Mucosa of descending colon (tissue), 3 donors: ENCODE measurements at places on chromosomes 12 and 14. TPM values are rescaled to one million over a fixed set of nuclear protein-coding genes. Genes with fewer than 3 reads are reported as not detected.
A peak's percentile ranks its signal among the peaks of the same experiment; 100 is the strongest.

- no peak for DNase-seq
These were observed 23.6 kb upstream of the ATF1 start for GRCh38 chr12:50740307-50740706.

- DNase-seq = no peak
These were observed 42.1 kb downstream of the MGST1 start for GRCh38 chr12:16389594-16389993.

- DNase-seq = no peak
These were observed 301.4 kb upstream of the NOS1 start for GRCh38 chr12:117662620-117663395.

- no peak for DNase-seq
These were observed 893.1 kb downstream of the TMEM121 start for GRCh38 chr14:106419376-106419965.

- no peak for DNase-seq
These were observed 28.6 kb downstream of the PYM1 start for GRCh38 chr12:55899082-55899481.

DNA sequence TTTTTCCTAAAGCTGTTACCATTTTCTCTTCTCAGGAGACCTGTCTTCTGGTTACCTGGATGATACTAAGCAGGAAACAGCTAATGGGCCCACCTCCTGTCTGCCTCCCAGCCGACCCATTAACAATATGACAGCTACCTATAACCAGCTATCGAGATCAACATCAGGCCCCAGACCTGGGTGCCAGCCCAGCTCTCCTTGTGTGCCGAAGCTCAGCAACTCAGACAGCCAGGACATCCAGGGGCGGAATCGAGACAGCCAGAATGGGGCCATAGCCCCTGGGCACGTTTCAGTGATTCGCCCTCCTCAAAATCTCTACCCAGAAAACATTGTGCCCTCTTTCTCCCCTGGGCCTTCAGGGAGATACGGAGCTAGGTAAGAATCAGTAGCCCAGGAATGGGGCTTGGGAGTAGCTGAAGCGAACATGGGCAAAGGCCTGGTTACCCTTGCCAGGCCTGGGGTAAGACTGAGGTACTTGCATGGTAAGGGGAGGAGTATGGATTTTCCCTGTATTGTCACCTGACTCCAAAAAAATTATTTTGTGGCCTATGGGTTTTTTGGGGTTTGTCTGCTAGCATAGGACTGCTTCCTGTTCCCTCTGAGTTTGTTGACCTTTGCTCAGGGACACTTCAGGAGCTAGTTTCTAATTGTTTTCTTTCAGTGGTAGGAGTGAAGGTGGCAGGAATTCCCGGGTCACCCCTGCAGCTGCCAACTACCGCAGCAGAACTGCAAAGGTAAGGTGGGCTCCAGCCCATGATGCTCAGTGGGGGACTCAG is 26.6 kb downstream of the TRAFD1 start:
- no peak for DNase-seq

DNA sequence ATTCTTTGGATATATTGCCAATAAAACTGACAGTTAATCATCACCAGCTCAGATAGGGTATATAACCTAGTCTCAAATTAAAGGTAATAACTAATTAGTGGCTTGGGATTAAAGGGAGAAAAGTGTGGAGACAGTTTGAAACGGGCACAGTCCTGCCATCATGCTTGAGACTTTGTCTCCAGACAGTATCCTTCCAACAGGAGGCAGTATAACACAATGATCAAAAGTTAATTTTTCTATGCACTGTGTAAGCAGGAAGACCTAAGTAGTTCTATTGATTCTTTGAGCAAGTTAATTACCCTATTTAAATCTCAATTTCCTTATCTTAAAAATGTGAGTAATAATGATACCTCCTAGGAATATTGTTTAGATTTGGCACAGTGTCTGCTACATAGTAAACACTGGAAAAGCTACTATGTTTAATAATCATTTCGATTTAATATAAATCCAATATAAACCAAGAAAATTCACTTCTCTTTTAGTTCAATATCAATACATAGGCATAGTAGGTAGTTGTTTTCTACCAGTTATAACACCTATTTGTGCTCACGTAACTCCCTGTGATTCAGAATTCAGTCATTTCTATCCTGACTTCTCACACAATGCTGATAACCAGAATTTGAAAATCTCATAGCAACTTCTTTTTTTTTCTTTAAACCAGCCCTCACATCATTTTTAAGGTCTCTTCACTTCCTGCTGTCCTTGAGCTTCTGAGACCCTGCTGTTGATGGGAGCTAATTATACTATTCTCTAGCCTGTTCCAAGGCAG is 53.7 kb downstream of the GALNT4 start:
- DNase-seq = no peak

GRCh38 chr12:112518365-112518735 is 99.6 kb downstream of the PTPN11 start:
- no peak for DNase-seq

DNA sequence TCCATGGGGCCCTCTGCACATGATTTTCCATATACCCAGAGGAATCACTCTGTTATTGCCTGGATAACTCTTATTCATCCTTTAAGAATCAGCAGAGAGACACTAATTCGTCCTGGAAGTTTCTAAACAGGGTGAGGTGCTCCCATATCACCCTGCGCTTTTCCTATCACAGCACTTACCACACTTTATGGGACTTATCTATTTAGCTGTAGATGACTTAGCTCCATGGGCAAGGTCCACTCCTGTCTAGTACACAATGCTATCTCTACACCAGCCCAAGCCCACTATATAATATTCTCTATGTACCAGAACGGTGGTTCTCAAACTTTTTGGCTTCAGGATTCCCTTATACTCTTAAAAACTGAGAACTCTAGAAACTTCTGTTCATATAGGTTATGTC is 111.7 kb downstream of the EFCAB11 start:
- DNase-seq = no peak

GRCh38 chr14:49593016-49593415 is 5.7 kb upstream of the LRR1 start:
- no peak for DNase-seq

- no peak for DNase-seq
These were observed 50.3 kb downstream of the BEGAIN start for GRCh38 chr14:100536721-100537445.

DNA sequence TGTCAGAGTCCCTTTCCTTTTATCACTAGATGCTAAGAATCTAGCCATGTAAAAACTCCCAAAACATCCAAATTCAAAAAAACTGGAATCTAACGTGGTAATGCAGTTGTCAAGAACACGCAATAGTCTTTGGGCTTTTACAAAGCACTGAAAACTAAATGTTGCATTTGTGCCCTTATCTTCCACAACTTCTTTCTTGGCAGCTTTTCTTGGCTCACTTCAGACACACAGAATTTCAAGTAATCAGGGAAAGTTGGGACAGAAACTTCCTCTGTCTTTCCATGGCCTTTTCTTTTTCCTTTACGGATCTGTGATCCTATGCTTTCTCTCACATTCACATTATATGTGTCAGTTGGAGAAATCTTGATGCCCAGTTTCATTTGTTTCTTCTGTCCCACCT is 136.0 kb downstream of the CRADD start:
- no peak for DNase-seq

- DNase-seq = peak; percentile 36
These were observed 198.7 kb upstream of the EEA1 start for GRCh38 chr12:93127582-93128331.

- DNase-seq = no peak
These were observed 14.6 kb downstream of the GALNT8 start for GRCh38 chr12:4734625-4735340.

DNA sequence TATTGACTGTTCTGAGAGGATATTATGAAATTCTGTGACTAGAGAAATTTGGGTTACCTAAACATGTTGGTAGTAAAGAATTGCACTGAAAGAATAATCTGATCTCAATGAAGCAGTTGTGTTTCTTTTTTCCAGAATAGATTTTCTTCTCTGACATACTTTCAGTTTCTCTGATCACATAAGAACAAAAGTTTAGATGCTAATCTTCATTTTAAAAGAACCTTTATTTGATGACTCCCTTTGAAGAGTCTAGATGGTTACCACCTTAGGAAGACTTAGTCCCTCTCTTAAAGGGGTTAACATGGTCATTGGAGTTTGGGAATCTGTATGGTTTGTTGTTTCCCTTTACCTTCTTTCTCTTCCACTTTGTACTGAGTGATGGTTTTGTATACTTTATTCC is 58.6 kb downstream of the MON2 start:
- no peak for DNase-seq

- no peak for DNase-seq
These were observed 85.1 kb upstream of the AMIGO2 start for GRCh38 chr12:47164724-47165439.

GRCh38 chr12:62575036-62575435 is 108.4 kb downstream of the MON2 start:
- DNase-seq = no peak

- DNase-seq = no peak
These were observed 30.7 kb downstream of the FOXN3 start for GRCh38 chr14:89386212-89386886.

GRCh38 chr12:13745111-13745860 is 236.1 kb downstream of the GRIN2B start:
- DNase-seq = peak; percentile 34

DNA sequence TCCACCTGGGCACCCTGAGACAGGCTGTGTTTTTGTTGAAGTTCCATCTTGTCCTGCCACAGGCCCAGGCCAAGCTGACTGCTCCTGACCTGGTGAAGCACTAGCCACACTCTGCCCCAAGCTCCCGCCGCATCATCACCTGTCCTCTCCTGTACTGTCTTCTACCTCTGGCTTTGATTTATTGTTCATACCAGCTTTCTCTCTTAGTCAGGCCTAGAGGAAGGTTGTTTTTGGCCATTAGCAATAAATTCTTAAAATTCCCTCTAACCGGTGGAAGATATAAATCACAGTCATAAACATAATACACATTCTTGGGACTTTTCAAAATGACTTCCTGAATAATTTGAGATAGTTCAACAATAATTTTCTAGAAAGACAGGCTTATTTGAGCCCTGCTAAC is 169.4 kb downstream of the DAD1 start:
- DNase-seq = no peak

- DNase-seq = no peak
These were observed 53.5 kb downstream of the FSCB start for GRCh38 chr14:44453433-44454171.

GRCh38 chr12:113249546-113249945 is 28.3 kb downstream of the TPCN1 start:
- no peak for DNase-seq

- no peak for DNase-seq
These were observed 143.1 kb upstream of the HIF1A start for GRCh38 chr14:61552241-61552640.

- no peak for DNase-seq
These were observed 1018.7 kb downstream of the AACS start for GRCh38 chr12:126083926-126084325.

DNA sequence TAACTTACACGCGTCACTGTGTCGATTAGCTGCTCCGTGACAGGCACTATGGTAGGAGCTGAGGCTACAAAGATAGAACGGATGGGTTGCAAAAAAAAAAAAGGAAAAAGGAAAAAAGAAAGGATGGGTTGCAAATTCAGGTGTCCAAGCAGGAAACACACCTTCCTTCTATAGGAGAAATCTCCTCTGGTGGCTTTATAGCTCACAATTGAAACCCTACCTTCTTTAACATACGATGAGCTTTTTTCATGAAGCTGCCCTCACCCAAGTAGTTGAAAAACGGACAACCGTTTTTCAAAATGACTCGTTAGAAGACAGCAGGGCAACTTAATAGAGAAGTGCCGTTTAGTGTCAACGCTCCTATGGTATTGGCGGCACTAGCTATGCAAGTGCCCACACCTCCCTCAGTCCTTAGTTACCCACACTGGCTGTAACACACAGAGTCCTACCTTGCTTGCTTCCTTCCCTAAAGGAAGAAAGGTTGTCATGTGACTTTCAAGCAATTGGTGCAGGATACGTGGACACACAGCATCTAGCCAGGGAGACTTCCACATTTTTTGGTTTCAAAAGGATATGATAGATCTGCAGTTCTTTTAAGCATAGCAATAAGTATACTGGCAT is 682 bp upstream of the TRIP11 start:
- DNase-seq = peak; percentile 56

DNA sequence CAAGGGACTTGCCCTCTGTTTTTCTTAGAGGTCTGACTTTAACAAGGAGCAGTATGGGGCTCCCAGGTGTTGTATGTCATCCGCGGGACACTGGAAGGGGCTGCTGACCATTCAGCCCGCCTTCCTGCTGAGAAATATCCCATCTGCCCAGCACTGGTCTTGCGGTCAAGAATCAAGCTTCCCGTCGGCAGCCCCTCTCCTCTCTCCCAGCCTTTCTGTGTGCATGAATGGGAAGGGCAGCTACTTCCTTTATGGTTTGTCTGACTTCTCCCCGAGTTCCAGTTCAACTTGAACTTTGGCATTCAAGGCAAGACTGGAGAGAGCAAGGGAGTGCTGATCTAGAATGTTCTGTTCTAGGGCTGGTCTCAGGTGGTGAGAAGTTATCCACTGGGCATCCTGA is 51.5 kb downstream of the PSMA6 start:
- no peak for DNase-seq

- no peak for DNase-seq
These were observed 909 bp upstream of the ETFBKMT start for GRCh38 chr12:31658471-31659086.

GRCh38 chr12:128745772-128746689 is 77.7 kb downstream of the SLC15A4 start:
- DNase-seq = no peak

DNA sequence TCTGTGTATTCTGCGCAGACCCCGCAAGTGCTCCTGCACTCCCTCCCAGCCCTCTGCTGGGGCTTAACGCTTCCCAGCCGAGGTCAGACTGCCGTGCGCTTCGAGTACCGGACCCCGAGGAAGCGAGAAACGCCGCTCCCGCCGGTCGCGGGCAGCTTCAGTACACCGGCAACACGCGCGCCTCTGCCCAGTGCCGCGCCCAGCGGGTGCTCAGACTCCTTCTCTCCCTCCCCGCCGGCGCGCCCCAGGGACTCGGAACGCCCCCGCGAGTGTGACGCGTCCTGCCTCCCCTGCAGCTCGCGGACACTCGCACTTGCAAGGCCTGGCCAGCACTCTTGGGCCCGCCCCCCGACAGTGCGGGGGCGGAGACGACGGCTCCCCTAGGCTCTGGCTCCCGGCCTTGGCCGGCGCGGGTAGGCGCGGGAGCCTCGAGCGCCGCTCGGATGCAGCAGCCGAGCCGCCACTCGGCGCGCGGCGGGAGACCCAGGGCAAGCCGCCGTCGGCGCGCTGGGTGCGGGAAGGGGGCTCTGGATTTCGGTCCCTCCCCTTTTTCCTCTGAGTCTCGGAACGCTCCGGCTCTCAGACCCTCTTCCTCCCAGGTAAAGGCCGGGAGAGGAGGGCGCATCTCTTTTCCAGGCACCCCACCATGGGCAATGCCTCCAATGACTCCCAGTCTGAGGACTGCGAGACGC is at the start of gene PTGER2:
Gene PTGER2, plus strand, starts transcription at position 410 of the 692 bp plus-strand sequence. Its CDS starts 237 bp downstream, at position 647.
- DNase-seq = peak; percentile 94

The DCD gene
- total RNA-seq = not detected

The FGF6 gene
- not detected for total RNA-seq

The KRT78 gene
- not detected for total RNA-seq

The PLEKHD1 gene
- 0.06 TPM for total RNA-seq

The MMP17 gene
- 1.1 TPM for total RNA-seq

The RDH5 gene
- 21.5 TPM for total RNA-seq

The PRDM4 gene
- 38.4 TPM for total RNA-seq

The SPTB gene
- total RNA-seq = 0.51 TPM
